Stimulated activated CD8-positive, alpha-beta memory T cell treated with anti-CD3 and anti-CD28 coated beads, Interleukin-2, amount 100 ng/mL, for 1 hour (primary cell): ENCODE measurements at places on chromosomes 2 and 18.

- DNase-seq, result no peak
Measured at GRCh38 chr2:129884221-129884786, 95.2 kb upstream of the RAB6C start.

GRCh38 chr2:42653908-42654445, 85.5 kb downstream of the MTA3 start:
- DNase-seq, result no peak

DNA sequence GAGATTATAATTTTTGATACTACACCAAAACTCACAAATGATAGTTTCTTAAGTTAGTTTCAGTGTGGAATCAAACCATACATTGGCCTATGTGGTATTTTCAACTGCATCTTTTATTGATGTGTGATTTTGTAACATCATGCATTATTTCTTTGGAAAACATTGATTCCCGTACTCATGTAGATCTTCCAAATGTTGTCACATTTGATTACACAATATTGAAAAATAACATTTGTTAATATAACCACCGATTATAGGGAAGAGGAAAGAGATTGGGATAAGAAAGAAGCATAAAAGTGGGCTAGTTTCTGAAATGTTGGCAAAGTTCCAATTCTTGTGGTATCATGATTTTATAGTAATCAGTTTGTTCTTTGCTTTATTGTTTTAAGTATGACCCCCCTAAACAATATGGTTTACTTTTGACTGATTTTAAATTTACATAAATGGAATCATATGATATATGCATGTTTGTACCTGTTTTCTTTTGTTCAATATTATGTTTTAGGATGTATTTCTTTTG, 117.2 kb upstream of the OTX1 start:
- no peak for DNase-seq

GRCh38 chr2:16371751-16372150, 293.9 kb downstream of the CYRIA start:
- no peak for DNase-seq

DNA sequence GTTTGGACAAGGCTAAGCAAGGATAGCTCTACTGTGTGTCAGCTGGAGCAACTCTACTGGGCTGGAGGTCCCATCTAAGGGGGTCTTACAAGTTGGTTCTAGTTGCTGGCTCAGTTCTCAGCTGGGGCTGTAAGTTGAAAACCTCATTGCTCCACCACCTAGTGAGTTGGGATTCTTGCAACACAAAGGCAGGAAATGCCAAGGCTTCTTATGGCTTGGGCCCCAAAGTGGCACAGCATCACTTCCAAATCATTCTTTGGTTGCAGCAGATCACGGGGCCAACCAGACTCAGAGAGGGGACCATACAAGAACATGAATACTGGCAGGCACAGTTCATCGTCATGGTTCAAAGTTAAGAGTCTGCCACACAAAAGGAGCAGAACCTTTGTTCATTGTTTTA, 332.7 kb downstream of the LRRTM1 start:
- no peak for DNase-seq

GRCh38 chr18:73060666-73061288, 193.0 kb upstream of the NETO1 start:
- no peak for DNase-seq

- peak; percentile 29 for DNase-seq
Measured at GRCh38 chr18:75070625-75071483, 138.1 kb downstream of the PTGR3 start.

DNA sequence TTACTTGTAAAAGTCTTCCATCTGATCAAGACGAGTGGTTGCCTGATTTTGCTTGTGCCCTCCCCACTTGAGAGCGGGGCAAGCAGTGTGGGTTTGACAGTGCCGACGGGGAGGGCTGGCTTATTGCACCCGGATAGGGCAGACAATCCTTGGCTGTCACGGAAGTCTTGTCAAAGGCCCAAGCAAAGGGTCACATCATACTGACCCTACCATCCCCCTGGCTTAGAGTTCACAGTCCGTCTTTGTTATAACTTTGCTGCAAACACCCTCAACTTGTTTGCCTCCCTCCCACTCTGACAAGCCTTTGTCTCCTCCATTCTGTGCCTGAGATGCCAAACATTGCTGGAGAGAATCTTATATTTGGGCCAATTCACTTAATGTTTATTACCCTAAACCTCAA, 165.9 kb upstream of the MSH6 start:
- no peak for DNase-seq

DNA sequence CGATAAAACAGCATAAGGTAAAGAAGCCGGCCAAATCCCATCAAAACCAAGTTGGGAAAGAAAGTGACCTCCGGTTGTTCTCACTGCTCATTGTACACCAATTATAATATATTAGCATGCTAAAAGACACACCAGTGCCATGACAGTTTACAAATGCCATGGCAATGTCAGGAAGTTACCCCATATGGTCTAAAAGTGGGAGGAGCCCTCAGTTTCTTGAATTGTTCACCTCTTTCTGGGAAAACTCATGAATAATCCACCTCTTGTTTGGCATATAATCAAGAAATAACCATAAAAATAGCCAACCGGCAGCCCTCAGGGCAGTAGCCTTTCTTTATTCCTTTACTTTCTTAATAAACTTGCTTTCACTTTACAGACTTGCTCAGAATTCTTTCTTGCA, 544.9 kb upstream of the SETBP1 start:
- no peak for DNase-seq

DNA sequence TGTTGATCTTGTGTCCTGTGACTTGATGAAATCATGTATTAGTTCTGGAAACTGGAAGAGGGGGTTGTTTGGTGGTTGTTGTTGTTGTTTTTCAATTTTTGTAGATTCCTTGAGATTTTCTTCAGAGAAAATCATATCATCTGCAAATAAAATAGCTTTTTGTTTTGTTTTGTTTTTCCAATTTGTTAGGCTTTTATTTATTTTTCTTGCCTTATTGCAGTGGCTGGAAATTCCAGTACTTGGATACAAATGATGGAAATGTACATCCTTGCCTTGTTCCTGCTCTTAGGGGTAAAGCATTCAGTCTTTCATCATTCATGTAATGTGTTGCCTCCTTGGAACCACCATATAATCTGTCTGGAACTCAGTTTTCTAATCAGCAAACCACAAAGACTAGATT, 50.3 kb upstream of the TRIB2 start:
- no peak for DNase-seq

- no peak for DNase-seq
Measured at GRCh38 chr18:48629730-48630324, 91.0 kb downstream of the CTIF start.
